Stimulated activated CD4-positive, alpha-beta T cell treated with anti-CD3 and anti-CD28 coated beads, Interleukin-4, amount 100 ng/mL, for 24 hours (primary cell): ENCODE measurements at places on chromosomes 7 and 10.

DNA sequence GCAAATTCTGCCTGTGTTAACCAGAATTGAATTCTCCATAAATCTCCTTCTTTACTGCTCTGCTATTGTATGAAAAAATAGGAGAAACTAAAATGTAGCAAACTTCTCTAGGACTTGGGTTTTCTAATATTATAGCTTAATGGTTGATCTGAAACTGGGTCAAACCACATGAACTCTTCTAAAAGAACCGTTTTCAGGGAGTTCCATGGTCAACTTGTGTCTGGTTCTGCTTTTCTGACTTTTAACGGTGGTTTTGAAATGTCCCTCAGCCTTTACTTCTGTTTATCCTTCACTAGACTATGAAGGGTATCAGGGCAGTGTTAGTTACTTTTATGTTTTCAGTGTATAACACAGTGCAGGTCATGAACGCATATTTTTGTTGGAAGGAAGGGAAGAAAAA lies 242.2 kb downstream of the TSPAN12 start:
- no peak for DNase-seq

DNA sequence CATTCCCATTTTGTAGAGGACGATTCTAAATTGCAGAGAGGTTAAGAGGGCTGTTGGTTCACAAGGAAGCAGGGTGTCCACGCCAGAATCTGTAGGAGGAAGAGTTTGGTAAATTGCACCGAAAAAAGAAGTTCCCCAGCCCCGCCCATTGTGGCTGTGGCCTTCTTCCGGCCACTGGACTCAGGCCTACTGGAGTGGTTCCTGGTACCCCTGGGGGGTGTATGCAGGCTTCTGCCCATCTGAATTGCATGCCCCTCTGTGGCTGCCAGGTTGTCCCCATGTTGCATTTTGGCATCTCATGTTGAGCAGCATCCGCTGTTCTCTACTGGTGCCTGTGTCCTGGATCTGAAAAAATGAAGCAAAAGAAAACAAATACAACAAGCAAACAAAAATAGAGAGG lies 234.2 kb downstream of the WDR11 start:
- DNase-seq: no peak

DNA sequence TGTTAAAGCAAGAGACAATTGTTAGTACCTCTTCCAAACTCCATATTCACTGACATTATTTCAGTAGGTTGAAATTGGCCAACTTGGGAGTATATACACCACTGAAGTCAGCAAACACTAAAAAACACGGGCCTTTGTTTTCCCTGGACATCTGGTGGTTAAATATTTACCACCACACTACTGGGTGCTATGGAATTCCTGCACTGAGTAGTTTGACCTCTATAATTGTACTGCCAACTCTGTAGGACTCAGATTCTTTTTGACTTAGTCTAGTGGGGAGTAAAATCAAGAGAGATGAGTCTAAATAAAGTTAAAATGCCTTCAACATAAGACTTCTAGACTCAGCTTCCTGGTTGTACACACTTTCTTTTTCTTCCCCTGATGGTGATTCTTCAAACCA lies 41.3 kb upstream of the TES start:
- no peak for DNase-seq

GRCh38 chr10:30987463-30987862 lies 44.2 kb downstream of the ZNF438 start:
- no peak for DNase-seq

DNA sequence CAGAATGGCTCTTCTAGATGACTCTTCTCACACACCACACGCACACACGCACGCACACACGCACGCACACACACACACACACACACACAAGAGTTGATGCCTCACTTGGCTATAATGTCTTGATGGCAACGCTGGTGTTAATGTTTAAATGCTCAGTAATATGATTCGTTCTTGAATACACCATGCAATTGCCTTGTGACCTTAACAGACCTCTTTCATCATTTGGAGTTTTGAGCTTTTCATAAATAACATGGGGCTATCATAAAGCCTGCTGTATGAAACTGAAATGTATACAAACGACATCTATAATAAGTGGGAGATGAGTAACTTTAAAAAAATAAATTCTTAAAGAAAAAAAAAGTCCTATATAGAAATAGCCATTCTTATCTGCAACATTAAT lies 8.2 kb downstream of the JCAD start:
- no peak for DNase-seq

GRCh38 chr10:11516431-11516746 lies 95.1 kb downstream of the USP6NL start:
- DNase-seq: no peak

GRCh38 chr10:79381804-79382221 lies 34.5 kb downstream of the PPIF start:
- DNase-seq: no peak

GRCh38 chr7:72313906-72314305 lies 98.2 kb downstream of the CALN1 start:
- no peak for DNase-seq

GRCh38 chr10:53997953-53998352 lies 803.1 kb downstream of the PCDH15 start:
- no peak for DNase-seq

DNA sequence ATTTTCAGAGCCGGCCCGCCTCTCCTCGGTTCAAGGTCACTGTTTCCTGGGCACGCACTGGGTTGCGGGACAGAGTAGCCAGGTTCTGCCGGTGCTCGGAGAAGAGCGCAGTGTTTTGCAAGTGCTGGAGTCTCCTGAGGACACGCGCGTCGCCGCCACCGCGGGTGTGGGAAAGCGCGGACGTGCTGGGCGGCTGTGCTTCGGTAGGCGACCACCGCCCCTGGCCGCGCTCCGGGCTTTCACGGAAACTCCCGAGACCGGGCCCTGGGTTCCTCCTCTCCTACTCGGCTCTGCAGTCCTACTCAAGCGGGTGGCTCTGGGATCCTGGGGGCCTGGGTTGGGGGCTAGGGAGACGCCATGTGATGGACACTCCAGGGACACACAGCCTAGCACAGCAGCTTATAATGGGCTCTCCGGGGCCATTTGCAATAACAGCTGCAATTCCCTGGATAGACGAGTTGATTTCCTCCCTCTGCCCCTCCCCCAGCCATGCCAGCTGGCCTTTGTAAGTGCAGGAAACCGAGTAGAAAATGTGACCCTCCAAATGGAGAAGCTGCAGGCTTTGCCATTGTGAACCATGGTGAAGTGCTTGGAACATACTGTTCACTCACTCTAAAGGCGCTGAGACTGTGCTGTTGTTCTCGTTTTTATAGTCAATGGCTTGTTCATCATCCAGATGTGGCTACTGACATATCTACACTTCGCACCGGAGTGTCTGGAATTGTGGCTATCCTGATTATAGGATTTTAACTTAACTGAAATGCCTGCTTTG lies 2.1 kb downstream of the FRAT1 start:
- no peak for DNase-seq

GRCh38 chr10:126263006-126263676 lies 125.1 kb downstream of the ADAM12 start:
- DNase-seq: no peak

- DNase-seq: no peak
These were observed 31.5 kb upstream of the RBM20 start for GRCh38 chr10:110612629-110613028.

DNA sequence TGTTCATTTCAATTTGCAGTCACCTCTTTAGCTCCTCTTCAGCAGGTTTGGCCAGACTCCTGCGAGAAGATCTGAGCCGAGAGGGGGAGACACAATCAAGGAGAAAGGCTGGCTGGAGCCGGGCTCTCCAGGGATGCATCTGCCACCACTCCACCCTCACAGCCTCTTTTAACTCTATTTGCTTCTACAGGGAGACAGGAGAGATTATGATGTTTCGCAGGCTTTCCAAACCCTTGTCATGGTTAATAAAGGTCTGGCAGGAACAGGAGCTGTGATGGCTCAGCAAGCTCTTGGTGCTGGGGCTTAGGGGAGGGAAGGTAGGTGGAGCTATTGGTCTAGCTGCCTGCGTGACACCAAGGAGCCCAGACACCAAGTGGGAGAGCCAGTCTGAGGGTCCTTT lies 448.1 kb upstream of the PODXL start:
- DNase-seq: no peak

DNA sequence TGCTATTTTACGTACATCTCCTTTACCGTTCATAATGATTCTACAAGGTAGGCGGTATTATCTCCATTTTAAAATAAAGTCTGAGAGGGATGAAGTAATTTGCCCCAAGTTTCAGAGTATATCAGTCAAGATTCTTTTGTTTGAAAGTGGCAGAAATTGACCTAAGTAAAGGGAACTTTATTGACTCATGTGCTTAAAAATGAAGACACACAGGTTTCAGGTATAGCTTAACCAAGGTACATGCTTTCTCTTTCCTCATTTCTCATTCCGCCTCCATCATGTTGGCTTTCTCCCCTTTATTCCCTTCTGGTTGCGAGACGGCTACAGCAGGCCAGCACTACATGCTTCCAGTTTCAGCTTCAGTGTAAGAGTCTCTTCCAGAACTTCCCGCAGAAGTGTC lies 77.5 kb downstream of the NOC3L start:
- no peak for DNase-seq

- no peak for DNase-seq
These were observed 13.3 kb upstream of the TMEM248 start for GRCh38 chr7:66907731-66908130.

GRCh38 chr7:44099669-44100068 lies 4.5 kb upstream of the AEBP1 start:
- DNase-seq: no peak

GRCh38 chr7:116337800-116338199 lies 127.5 kb downstream of the TES start:
- no peak for DNase-seq

- DNase-seq: peak; percentile 76
These were observed 49.9 kb downstream of the PWWP2B start for GRCh38 chr10:132446661-132447445.
